ENCODE measurements at places on chromosomes 6 and 20.

- no peak for DNase-seq
Observed at GRCh38 chr6:26534681-26535465, 3.3 kb upstream of the HMGN4 start.

GRCh38 chr6:14288910-14289309 is 171.3 kb downstream of the CD83 start:
- DNase-seq: no peak

GRCh38 chr6:31837369-31838113 is 10.0 kb downstream of the HSPA1B start:
- no peak for DNase-seq

DNA sequence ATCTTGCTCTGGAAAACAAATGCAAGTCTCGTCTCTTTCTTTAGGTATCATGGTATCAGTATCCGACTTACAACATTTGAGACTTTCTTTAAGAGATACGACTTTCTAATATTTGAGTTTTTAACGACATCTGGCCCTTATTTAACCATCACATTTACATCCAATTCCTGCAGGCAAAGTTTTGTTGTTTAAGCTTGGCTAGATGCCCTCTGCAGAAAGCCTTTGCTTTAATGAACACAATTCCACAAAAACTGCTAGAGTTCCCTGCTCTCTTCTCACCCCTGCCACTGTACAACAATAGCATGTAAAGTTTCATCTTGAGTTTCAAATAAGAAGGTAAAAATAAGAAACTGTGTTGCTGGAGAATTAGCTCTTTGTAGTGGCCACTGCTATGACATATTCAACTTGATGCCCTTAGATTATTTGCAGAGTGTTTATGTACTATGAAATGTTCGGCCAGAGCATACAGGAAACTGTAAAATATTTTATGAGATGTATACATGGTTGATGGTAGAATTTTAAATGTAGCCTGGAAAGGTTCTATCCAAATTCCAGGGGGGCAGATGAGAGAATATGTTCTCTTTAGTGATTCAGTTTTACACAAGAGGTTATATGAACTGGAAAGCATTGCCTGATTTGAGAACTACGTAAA is 438.6 kb downstream of the CDC5L start:
- DNase-seq: no peak

DNA sequence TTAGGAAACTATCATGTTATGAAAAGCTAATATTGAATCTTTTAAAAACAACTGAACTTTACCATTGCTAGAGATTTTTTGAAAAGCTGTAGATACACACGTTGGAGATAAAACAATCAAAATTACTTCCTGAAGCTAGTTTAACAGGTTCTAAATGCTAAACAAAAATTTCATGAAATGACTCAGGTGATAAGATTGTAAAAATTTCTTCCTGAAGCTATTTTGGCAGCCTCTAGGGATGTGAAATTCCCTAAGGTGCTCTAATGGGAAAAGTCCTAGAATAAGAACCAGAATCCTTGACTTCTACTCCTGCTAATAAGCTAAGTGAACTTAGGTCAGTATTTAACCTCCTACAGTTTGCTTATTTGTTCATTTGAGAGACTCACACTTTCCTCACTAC is 8.5 kb downstream of the GCM2 start:
- DNase-seq: no peak

GRCh38 chr6:129832299-129832698 is 28.8 kb downstream of the TMEM244 start:
- no peak for DNase-seq

DNA sequence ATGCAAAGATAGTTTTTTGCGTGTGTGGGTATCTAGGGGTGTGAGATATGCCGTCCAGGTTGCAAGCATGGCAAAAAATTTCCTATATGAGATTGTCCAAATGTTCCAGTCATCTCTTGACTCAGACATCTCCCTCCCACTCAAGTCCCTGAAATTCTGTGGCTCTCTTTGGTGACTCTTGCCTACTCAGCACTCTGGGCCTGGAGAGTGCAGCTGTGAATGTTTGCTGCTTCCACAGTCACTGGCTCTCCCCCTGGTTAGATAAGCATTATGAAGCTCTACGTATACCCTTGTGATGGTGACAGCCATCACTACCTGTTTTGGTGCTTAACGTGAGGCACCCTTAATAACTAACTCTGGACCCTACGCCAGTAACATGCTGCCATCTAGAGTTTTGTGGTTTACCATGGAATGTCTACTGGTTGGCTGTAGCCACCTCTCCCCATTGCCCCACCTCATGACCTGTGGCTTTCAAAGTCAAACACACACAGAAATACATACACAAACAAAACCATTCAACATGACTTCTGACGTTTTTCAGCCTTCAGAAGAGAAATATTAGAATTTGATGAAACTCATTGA is 621.9 kb upstream of the CITED2 start:
- no peak for DNase-seq

DNA sequence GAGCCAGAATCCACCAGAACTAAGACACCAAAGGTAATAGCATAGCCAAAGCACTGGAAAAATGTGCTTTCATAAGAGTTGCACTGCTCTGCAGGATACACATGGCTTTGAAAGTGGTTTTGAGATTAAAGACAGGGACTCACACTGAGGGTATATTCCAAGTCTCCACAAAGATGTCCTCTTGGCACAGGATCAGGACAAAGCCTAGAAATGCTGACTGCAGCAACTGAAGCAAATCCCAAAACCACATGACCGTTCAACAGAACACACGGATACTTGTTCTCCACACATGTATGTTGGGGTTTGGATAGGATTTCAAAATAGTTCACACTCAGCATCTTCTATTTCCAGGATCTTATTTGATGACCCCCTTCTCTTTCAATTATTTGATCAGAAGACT is 364.3 kb upstream of the HSF2 start:
- DNase-seq: no peak

DNA sequence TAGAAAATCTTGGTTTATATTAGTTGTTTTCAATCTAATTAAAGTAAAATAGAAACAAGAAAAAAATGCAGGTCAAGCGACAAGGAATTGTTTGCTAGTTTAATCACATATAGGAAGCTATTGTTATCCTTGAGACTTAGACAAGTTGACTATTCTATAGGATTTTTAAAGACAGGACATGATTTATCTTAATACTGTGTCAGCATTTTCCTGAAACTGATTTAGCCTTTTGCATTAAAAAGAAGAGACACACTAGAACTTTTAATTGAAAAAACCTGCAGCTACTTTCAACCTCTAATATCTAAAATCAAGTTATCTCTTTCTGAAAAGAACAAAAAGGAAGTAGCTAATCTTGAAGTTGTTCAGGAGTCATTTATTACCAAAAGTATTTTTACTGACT is 246.2 kb downstream of the PHF3 start:
- no peak for DNase-seq

- DNase-seq: no peak
Observed at GRCh38 chr20:34017610-34018009, 23.9 kb downstream of the RALY start.

GRCh38 chr6:228881-229651 is 63.2 kb upstream of the DUSP22 start:
- no peak for DNase-seq

DNA sequence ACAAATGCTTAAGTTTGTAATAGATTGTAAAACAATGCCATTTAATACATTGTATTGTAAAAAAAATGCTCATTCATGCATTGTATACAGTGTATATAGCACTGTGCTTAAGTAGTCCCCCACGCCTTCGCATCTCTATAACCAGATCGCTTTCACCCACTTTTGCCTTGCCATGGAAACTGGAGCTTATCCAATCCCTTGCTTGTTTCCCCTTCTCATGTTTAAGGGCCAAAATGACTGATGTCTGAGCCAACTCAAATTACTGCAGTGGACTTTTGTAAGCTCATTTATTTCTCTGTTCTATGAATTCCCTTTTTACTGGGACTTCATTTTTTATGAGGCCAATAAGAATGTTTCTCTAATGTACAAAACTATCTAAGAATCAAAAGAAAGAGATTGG is 730.9 kb upstream of the GJE1 start:
- no peak for DNase-seq

DNA sequence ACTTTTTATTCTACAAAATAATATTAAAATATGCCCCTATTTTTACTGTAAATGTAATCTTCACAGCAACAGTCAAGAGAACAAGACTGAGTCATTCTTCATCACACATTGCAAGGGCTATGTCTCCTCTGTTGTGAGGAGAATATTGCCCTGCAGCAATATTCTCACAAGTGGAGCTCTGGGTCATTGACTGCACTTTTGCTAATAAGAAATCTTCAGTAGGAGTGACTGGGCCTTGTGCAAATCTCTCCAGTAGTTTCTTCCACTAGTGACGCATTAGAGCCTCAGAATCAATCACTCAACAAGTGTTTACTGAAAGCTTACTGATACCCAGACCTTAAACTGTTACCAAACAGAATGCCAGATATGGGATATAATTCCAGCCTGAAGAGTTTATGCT is 49.1 kb downstream of the LAMA2 start:
- no peak for DNase-seq

GRCh38 chr6:62265906-62266525 is 20.0 kb downstream of the KHDRBS2 start:
- DNase-seq: no peak

GRCh38 chr6:73329201-73329600 is 24.9 kb downstream of the DPPA5 start:
- DNase-seq: no peak

- DNase-seq: peak; percentile 33
Observed at GRCh38 chr6:36443471-36444428, 950 bp downstream of the KCTD20 start.

- DNase-seq: no peak
Observed at GRCh38 chr20:25227317-25227831, 20.5 kb upstream of the PYGB start.

GRCh38 chr6:108361312-108361932 is 66.6 kb downstream of the AFG1L start:
- DNase-seq: no peak

DNA sequence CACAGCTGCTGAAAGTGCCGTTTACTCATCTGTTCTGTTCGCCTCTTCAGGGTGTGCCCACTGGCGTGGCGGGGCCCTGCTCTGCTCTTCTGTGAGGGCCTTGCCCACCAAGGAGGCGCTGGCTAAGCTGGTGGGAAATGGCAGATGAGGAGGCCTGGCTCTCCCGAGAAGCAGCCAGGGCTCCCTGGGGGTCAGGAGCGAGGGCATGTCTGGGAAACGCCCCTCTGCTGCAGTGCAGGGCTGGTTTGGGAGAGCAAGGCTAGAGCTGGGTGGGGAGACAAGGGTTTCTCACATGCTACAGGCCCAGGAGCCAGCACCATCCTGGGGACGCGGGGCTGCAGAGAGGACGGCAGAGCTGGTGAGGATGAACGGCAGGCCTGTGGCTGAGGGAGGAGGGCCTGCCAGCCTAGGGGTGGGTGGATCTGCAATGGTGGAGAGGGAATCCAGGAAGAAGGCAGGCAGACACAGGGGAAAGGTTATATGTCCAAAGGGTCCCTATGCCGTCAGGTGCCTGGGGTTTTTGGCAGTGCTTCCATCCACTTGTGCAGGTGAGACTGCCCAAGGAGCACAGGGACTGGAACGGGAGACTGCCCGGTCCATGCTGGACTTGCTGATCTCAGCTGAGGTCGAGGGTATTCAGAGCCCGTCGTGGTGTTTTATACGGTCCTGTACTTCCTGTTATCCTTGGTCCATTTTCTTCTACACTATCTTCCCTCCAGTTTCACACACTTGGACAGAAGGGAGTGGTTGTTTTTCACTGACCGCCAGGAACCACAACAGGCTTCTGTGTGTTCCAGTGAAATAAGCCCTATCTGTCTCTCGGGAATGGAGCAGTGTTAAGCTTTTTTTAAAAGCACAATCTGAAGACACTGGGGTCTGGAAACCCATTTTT is 119.2 kb downstream of the SYCP2 start:
- DNase-seq: no peak

GRCh38 chr6:143337201-143337949 is 113.1 kb downstream of the ADAT2 start:
- peak; percentile 49 for DNase-seq

DNA sequence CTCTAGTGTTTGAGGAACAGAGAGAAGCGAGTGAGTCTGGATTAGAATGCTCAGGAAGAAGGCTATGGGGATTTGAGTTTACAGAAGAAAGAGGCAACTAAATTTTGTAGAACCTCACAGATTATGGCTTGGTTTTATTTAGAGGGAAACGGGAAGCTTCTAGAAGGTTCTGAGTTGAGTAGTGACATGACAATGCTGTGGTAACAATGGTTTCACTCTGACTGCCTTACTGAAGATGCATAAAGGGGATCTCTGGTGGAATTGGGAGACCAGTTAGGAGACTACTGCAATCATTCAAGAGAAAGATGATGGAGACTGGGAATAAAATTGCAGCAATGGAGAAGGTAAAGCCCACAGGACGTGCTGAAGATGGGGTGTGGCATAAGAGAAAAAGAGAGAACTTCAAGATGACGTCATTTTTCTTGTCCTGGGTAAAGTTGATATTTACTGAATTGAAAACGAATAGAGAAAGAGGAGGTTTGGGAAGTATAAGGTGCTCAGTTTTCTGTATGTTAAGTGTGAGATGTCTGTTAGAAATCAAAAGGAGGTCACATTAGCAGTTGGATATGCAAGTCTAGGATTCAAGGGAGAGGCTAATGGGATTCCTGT is 710.1 kb upstream of the NRSN1 start:
- no peak for DNase-seq

DNA sequence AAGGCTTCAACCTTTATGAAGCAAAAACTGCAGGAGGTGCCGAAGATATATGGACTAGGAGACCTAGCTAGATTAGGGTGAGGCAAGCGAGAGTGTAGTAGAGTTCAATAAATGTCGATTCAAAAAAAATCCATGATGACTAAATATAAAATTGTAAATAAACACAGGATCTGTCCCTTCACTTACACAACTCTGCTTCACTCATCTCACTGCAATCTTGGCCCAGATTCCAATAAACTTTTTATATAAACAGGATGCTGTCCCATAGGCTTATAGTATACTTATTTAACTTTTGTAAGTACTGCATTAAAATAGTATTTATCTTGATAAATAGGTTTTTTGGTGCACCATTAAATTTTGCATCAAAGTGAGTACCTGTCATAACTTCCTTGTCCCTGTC is 648.4 kb upstream of the NRSN1 start:
- DNase-seq: no peak

- no peak for DNase-seq
Observed at GRCh38 chr20:48335308-48336050, 492.3 kb downstream of the PREX1 start.

GRCh38 chr6:128882991-128883611 is at the start of gene LAMA2:
Gene LAMA2, plus strand, starts transcription at chr6:128883138. Its CDS starts 108 bp downstream, at chr6:128883246.
- no peak for DNase-seq

DNA sequence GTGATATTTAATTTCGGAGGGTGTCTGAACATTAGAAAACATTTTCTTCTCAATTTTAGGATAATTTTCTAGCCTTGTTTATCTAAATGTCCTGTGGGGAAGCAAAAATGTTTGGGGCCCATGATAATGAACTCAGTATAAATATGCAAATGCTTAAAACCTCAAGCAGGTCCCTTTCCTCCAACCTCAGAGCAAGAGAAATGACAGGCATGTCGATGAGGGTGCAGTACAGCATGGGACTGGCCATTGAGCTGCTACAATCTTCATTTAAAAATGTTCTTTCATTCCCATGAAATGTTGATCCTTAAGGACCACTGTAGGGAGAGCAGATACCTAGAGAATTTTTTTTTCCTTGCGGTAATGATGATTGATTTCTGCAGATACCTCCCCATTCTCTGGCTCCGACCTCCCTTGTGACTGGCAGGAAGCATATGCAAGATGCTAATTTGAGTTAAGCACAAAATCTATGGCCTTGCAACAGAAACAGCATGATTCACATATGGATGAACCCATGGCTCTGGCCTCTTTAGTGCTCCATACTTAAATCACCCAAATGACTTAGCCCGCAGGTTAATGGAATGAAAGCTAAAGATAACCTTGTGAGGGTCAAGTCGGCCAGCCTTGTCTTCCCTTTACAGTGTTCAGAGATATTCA is 243.3 kb downstream of the SOX4 start:
- no peak for DNase-seq

Measured in CD4-positive, alpha-beta T cell treated with Interleukin-12 subunit alpha and Interleukin-12 subunit beta, for 1 hour (primary cell).